ENCODE measurements at places on chromosomes 13 and 19.

GRCh38 chr19:46030812-46031550 lies 8.1 kb upstream of the PGLYRP1 start:
- no peak for DNase-seq

- no peak for DNase-seq
Observed at GRCh38 chr13:76523740-76524340, 362.4 kb downstream of the KCTD12 start.

GRCh38 chr19:49890349-49891311 lies 6.1 kb downstream of the IL4I1 start:
- DNase-seq: peak; percentile 73

GRCh38 chr19:21765151-21765550 lies 2.2 kb downstream of the ZNF100 start:
- DNase-seq: no peak

DNA sequence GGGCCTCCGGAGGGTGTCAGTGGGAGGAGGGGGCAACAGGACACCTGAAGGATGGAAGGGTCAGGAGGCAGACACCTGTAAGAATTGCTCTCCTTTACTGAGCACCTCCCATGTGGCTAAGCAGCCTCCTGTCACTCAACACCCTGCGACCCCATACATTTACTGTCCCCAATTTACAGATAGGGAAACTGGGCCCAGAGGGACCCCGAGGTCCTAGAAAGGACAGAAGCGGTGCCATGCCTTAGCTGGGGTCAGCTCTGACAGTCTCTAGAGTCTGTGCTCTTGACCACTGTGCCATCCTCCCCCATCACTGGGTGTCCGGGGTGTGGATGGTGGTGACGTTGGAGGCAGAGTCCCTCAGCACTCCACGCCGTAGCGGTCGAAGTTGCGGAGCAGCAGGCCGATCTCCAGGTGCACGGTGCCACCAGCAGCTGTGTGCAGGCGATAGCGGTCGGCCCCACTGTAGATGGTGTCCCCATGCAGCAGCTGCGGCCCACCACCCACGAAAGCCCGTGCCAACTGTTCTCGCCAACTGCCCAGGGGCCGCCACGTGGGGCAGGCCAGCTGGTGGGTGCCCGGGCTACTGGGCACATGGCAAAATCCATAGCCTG lies 726 bp upstream of the TGFB1 start:
- DNase-seq: no peak

- peak; percentile 61 for DNase-seq
Observed at GRCh38 chr19:47541518-47541917, 26.7 kb upstream of the NAPA start.

- no peak for DNase-seq
Observed at GRCh38 chr13:104196611-104197010, 1130.4 kb upstream of the SLC10A2 start.

DNA sequence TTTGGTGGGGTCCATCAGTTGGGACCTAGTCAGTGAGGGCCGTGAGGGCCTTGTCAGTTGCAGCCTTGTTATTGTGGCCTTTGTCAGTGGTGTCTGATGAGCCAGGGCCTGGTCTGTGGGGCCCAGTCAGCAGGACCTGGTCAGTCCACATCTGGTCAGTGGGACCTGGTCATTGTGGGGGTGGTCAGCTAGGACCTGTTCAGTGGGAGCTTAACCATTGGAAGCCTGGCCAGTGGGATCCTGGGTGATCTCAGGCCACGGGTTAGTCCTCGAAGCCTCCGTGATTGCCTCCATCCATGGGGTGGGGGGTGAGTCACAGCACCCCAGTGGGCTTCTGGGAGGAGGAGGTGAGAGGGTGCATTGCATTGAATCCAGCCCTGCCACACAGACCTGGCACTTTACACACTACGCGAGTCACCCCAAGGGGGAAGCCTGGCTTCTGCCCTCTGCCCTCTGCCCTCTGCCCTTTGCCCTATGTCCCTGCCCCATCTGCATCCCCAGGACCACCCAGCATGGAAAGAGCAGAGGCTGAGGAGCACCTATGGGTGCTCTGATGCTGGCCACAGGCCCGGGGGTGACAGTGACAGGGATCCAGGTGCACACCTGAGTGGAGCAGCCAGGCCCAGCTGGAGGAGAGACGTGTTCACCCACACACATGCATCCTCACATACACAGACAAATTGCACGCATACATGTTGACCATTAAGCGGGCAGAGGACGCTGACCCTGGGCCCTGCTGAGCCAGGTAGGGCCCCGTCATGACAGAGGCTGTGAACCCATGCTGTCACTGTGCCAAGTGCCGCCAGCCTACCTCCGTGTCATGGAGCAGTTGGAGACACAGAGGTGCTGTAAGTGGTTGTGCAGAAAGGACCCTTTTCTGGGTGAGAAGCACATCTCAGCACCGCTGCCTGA lies 59.8 kb upstream of the TPM4 start:
- no peak for DNase-seq

DNA sequence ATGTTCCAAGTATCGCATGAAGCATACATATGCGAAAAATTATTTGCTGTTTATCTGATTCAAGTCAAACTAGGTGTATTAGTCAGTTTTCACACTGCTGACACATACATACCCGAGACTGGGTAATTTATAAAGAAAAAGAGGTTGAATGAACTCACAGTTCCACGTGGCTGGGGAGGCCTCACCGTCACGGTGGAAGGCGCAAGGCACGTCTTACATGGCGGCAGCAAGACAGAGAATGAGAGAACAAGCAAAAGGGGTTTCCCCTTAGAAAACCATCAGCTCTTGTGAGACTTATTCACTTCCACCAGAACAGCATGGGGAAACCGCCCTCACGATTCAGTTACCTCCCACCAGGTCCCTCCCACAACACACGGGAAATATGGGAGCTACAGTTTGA lies 13.0 kb upstream of the PROZ start:
- DNase-seq: no peak

- DNase-seq: peak; percentile 54
Observed at GRCh38 chr19:33273881-33274662, 28.3 kb downstream of the CEBPA start.

DNA sequence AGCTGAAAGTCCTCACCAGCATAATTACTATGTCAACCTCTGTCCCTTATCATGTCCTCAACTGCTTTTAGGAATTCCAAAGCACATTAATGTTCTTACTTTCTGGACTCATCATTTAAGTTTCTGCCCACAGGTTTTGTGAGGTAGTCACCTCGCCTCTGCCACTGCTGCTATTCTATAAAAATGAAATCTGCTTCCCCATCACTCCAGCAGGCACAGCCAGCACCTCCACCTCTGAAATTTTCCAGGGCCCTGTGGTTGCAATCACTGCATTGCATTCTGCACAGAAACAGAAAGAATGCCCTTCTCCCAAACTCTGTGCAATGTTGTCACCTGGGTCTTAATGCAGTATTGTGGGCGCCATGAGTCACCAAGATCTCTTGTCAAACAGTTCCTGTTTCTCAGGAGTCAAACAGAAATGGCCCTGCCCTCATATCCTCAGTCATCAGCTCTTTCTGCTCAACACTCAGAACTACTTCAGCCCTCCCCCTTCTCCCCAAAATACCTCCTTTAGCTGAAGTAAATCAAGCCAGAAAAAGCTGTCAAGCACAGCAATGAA lies 529.2 kb upstream of the NBEA start:
- DNase-seq: no peak

GRCh38 chr19:46656541-46656940 lies 4.4 kb downstream of the DACT3 start:
- DNase-seq: no peak

DNA sequence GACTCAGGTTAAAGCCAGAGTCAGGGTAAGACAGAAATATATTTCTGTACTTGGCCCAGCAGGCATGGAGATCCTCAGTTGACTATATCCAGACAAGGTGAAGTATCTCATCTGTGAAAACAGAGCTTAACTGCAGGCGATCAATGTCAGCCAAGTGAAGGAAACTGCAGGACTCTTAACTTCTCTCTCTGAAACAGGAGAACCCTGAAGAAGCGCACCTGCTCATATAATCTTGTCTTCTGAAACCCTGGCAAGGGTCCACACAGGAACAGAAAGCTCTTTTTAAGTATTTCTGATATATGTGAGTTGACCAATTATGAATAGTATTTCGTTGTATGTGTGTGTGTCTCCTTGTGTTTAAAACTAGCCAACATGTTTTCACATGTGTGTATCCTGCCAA lies 504.8 kb upstream of the SLITRK5 start:
- DNase-seq: no peak

- no peak for DNase-seq
Observed at GRCh38 chr13:30017880-30018279, 167.5 kb upstream of the UBL3 start.

DNA sequence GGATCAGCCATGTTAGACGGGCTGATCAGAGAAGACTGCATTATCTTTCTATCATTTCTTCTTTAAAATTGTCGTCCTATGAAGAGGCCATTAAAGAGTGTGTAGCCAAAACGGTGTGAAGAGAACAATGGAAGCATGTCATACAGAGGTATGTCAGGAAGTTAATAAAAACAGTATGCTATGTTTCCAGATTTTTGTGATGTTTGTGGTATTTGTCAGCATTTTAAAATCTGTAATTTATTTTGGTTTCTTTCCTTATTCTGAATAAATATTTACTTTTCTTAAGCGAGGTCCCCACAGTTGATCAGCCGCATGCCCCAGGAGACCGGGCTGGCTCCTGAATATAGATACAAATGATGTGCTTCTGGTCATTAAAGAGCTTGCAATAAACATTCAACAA lies 142.9 kb upstream of the SERP2 start:
- no peak for DNase-seq

GRCh38 chr19:1261798-1262622 lies 7.1 kb upstream of the CIRBP start:
- DNase-seq: no peak
